ENCODE measurements at places on chromosomes 7 and 10. TPM values are rescaled to one million over a fixed set of nuclear protein-coding genes. Genes with fewer than 3 reads are reported as not detected.
A peak's percentile ranks its signal among the peaks of the same experiment; 100 is the strongest.

GRCh38 chr7:130356121-130356875 is 11.7 kb downstream of the CPA5 start:
- peak; percentile 76 for DNase-seq

GRCh38 chr7:129370812-129371211 is 63.4 kb upstream of the STRIP2 start:
- DNase-seq, result no peak

GRCh38 chr7:100763556-100764140 is 30.3 kb downstream of the ZAN start:
- no peak for DNase-seq

DNA sequence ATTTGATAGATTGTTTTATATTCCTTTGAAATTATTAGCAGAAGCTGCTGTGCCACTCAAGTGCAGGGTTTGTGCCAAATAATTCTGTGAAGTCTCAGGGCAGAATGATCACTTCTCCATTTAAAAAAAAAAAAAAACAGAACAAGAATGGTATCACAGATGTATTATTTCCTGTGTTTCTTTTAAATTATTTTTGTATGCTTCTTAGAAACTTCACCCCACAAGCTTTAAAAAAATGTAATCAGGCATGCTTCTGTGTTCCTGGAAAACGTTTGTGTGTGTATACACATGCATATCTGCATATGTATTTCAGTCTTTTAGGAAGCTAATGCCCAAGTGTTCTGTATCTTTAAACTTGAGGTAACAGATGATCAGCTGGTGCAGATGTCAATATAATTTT is 6.3 kb upstream of the CD36 start:
- DNase-seq, result no peak

- DNase-seq, result no peak
Measured at GRCh38 chr10:96587264-96588059, 650 bp upstream of the TM9SF3 start.

- DNase-seq, result no peak
Measured at GRCh38 chr10:3853547-3854303, 68.7 kb upstream of the KLF6 start.

- no peak for DNase-seq
Measured at GRCh38 chr7:13181216-13181615, 493.8 kb downstream of the ARL4A start.

- no peak for DNase-seq
Measured at GRCh38 chr10:48633381-48634197, 28.7 kb upstream of the ARHGAP22 start.

DNA sequence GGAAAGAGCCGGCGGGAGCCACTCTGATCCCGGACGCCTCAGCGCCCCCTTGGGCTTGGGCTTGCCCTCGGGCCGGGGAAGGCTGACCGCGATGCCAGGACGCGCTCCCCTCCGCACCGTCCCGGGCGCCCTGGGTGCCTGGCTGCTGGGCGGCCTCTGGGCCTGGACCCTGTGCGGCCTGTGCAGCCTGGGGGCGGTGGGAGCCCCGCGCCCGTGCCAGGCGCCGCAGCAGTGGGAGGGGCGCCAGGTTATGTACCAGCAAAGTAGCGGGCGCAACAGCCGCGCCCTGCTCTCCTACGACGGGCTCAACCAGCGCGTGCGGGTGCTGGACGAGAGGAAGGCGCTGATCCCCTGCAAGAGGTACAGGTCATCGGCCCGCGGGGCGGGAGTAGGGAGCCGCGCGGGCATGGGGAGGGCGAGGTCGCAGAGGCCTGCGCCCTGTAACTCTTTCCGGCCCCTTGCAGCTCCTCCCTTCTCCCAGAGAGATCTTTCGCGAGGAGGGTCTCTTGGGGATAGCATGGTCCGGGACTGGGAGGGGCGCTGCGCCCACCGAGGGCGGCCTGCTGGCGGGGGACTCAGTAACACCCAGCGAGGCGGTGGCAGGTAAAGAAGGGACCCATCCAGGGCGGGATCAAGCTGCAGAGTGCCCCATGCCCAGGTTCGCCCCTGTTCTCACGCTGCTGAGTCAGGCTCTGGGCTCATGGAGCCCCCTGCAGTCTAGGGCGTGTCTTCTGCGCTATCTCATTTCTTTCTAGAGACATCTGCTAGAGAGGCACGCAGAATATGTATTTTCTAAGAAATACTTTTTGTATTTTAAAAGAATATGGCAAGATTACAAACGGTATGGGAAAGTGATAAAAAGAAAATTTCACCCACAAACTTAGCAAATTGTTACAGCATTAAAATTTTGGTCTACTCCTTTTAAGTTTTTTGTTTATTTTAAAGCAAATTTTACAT is 687 bp downstream of the EPDR1 start:
- DNase-seq, result peak; percentile 54

DNA sequence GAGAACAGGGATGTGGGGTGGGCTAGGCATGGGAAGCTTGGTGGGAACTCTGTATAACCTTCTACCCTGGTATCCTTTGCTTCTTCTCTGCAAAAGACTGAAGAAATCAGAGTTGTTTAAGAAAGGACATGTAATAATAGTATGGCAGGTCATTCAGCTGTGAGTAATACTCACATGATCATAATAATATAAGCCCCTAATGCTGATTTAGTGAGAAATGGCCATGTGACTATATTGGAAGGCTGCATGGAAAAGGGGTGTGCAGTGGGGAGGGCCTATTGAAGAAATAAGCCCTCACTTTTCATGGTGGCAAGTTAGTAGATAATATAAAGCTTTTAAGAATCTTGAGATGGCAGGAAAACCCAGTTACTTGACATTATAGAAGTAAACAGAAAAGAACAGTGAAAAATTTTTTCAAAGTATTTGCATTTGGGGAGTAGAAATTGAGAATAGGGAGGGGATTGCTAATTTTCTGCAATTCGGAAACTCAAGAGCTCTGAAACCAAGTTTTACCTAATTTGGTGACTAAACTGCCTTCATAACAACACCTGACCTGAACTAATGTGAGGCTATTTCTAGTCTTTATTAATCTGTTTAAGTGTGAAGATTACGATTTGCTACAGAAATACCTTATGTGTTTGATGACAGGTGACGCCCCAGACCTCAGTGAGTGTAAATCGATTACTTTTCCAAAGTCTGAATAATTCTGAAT is 44.4 kb downstream of the ATXN7L1 start:
- no peak for DNase-seq

GRCh38 chr7:106485031-106485551 is 175.9 kb downstream of the CCDC71L start:
- no peak for DNase-seq

GRCh38 chr10:83706120-83706519 is 433.2 kb upstream of the GHITM start:
- no peak for DNase-seq

GRCh38 chr10:3763852-3764625 is 21.0 kb downstream of the KLF6 start:
- DNase-seq, result no peak

DNA sequence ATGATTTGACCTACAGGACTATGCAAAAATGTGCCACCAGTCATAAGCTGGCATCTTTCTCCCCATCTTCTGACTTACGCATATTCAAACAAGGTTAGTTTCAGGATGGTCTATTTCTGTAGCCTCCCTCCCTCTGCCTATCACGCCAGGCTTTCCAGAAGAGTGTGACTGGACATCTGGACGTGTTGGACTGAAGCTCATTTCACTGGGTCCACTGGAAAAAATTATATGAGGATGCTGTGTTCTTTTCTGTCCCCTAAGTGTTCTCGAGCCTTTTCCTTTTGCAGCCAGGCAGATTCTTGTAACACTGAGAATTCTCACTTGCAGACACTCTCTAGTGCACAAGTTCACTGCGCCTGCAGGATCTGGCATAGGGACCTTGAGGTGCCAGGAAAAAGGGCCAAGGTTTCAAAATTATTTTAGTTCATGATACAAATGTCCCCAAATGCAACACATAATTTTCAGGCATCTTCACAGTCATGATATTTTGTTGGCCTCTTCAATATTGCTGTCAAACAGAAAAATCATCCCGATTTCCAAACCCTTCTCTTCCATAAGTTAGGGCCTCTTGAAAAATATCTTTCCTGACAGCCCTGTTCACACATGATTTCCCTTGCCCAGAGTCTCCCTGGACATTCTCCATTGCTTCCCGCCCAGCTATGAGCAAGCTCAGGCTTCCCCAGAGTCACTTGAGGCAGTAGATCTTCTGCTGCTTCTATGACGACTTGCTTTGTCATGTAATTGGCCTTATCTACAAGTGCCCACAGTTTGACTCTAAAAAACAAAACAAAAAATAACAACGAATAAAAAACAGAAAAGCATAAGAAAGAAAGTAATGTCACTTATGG is 170.4 kb downstream of the BMPER start:
- DNase-seq, result no peak

- DNase-seq, result no peak
Measured at GRCh38 chr7:50164559-50165170, 71.6 kb upstream of the ZPBP start.

DNA sequence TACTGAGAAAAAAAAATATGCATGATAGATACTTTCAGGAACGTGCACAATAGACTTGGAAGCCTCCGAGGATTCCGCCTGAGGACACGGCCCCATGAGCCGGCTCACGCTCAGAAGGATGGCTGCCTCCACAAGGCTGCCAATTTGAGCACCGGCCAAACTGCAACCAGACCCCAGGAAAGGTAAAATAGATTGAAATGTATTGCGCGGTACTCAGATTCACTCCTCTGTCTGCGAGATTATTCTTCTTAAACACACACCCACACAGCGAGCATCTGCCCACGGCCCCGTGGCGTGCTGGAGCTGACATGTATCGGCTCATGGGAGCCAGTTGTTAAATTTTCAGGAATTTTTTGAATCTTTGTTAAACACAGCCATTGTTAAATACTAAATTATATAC is 653.2 kb upstream of the MKI67 start:
- DNase-seq, result no peak

GNB2 gene
- total RNA-seq, result 134 TPM

OR2AE1 gene
- total RNA-seq, result not detected

VPS37D gene
- 1.3 TPM for total RNA-seq

AGMO gene
- 13.2 TPM for total RNA-seq

FKBP6 gene
- total RNA-seq, result not detected

IQUB gene
- total RNA-seq, result 0.21 TPM
